ENCODE measurements at places on chromosomes 11 and 22.

DNA sequence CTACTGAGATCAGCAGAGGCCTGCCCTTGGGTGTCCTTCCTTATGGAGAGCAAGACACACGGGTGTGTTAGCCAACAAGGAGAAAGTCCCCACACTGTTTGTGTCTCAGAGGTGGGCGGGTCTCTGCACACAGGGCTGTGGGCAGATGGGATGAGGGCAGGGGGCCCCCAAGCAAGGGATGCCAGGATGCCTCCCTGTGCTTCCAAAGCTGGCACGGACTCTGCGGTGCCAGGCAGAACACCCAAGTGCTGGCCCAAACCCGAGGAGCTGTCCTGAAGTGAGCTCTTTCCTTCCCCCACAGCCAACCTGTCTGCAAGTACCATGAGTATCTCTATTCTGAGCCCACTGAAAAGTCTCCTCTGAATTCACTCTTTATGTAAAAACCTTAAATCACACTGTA, 273.3 kb downstream of the CTTN start:
- no peak for DNase-seq

GRCh38 chr11:44110231-44110679, 14.8 kb downstream of the EXT2 start:
- peak; percentile 54 for DNase-seq

GRCh38 chr11:57566905-57567514, 462 bp downstream of the UBE2L6 start:
- peak; percentile 31 for DNase-seq

- DNase-seq: no peak
These were observed 575.5 kb downstream of the SOX6 start for GRCh38 chr11:15780837-15781236.

DNA sequence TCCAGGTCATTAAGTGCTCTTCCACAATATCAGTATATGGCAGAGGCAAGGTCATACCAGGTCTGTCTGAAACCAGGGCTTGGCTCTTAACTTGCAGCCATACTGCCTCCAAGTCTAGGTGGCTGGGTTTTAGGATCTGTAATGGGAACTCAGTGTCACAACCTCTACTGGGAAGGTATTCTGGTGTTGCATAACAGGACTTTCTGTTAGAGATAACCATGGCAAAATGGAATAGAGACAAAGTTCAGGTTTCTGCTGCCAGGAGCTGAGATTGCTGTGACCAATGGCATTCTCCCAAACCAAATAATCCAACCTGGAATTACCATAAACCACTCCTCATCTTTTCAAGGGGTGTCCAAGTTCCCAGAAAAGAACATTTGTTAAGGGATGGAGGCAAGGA, 6.8 kb upstream of the SAA1 start:
- no peak for DNase-seq

DNA sequence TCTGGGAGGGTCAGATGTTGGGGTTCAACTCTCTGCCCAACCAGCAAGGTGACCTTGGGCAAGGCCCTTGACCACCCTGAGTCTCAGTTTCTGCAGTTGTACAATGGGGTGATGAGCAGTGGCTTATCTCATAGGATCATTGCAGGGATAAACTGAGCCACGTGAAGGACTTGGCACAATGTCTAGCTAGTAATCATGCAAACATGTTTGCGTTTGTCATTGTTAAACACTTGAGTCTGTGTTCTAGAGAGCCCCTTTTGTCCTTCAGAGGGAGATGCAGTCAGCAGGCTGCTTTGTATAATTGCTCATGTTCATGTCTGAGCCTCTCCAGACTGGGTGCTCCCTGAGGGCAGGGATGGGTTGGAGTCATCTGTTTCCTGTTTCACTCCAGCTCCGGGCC, 15.8 kb downstream of the CD82 start:
- DNase-seq: no peak

GRCh38 chr22:50271519-50271970, 1.4 kb upstream of the MAPK11 start:
- DNase-seq: peak; percentile 69

DNA sequence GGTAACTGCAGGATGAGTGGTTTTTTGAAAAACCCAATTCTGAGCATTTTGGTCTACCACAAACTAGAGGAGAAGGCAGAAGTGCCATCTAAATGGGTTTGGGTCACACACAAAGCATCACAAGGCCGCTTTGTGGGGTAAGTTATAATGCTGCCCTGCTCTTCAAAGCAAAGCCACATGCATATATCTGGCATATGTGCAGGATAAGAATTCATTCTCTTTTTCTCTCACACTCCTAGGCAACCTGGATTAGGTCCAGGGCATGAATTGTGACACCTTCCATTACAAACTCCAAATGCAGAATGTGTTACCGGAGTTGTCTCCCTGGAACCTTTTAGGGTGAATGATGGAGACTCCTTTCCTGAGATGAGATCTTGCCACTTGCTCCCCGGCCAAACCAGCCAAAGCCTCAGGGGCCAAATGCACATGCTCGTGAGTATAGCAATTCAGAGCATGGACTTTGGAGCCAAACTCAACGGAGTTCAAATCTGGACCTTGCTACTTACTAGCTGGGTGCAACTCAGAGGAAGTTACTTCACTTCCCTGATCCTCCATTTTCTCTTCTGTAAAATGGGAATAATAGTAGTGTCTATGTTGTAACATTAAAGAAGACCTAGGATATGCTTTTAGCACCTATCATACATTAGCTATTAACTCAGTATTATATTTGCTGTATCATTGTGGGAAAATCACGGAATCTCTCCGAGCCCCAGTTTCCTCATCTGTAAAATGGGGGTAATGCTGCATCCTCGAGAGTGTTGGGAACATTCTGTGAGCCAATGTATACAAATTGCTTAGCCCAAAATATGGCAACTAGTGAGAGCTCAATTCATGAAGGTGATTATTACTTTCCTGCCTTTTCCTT, 96.6 kb downstream of the COMMD9 start:
- no peak for DNase-seq

- no peak for DNase-seq
These were observed 45.0 kb upstream of the FTH1 start for GRCh38 chr11:62012451-62012831.

DNA sequence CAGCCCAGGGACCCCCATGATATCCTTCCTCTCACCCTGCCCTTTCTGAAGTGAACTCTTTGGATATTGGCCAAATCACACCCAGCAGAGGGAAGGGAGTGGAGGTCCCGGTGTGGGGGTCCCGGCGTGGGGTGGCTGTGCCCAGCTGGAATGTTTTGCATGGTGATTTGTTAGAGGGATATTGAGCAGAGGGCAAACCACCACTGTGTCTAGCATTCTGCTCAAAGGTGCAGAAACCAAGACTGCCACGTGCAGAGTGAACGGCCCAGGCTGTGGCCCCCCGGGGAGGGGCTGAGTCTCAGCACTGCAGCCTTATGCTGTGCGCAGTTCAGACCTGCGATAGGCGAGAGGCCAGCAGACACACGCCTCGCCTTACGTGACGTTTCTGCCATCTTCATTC, 7.9 kb upstream of the BID start:
- DNase-seq: no peak

DNA sequence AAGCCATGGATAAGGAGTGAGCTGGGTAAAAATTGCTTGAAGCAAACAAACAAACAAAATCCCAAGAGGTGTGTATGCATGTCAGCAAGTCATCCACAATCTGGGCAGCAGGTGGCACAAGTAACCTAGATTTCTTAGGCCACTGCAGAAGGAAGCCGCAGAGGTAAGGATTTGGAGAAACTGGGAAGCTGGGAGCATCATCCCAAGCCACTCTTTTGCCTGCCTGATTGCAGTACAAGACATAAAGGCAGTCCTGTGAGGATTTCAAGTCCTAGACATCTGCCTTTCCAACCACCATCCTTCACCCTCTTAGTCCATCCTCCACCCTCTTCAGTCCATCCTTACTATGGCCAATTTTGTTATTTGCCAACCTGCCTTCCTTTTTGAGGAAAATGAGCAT, 67.2 kb upstream of the BMAL1 start:
- peak; percentile 77 for DNase-seq

GRCh38 chr11:10490032-10490397, 35.0 kb downstream of the AMPD3 start:
- no peak for DNase-seq

- DNase-seq: no peak
These were observed 967.0 kb upstream of the FAT3 start for GRCh38 chr11:91257667-91258066.

- no peak for DNase-seq
These were observed 93.2 kb downstream of the NAV2 start for GRCh38 chr11:19805827-19806226.

DNA sequence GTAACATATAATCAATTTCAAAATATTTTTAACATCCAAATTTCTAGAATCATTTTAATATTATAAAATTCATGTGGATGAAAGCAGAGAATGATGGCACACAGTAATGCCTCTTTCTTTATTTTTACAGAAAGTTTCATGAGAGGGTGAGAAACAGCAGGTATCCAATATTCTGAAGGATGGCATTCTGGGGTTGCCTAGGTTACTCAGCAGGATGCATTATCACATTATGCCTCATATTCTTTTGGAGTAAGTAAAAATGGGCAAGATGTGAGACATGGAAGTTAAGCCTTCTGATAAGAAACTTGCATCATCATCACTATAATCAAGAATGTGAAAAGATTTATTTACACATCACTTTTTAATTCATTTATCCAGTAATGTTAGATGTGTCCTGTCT, 148.7 kb upstream of the PGR start:
- no peak for DNase-seq

DNA sequence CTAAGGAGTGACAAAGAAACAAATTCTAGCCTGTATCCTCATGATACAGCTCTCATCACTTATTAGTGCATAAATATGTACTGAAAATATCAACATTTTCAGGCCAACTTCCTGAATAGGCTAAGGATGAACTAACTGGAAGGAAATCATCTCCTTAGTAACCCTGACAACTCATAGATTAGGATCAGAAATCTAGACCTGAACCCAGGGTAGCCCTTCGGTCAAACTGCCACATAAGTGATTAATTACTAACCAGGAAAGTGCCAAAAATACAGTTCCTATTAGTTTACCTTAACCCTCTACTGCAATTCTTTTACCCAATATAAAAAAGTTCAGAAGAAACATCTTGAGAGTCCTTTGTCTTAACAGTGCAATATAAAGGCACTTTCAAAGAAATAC, 40.0 kb downstream of the AMBRA1 start:
- DNase-seq: no peak

- no peak for DNase-seq
These were observed 116.8 kb downstream of the ZBTB16 start for GRCh38 chr11:114176321-114176720.

DNA sequence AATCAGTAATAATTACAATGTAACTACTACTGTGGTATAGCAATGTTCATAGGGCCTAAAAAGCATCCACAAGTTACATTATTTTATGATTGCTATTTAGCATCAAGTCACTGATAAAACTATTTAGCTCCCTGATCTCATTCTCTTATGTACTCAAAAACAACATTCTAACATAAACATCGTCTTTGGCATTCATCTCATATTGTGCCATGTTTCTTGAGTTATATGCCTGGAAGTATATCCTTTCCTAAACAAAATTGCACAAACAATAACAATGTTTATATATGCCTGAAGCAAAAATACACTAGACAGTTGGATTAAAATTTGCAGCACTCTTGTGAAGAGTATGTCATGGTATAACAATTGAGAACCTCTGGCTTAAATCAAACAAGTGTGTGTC, 34.1 kb downstream of the HORMAD2 start:
- no peak for DNase-seq

DNA sequence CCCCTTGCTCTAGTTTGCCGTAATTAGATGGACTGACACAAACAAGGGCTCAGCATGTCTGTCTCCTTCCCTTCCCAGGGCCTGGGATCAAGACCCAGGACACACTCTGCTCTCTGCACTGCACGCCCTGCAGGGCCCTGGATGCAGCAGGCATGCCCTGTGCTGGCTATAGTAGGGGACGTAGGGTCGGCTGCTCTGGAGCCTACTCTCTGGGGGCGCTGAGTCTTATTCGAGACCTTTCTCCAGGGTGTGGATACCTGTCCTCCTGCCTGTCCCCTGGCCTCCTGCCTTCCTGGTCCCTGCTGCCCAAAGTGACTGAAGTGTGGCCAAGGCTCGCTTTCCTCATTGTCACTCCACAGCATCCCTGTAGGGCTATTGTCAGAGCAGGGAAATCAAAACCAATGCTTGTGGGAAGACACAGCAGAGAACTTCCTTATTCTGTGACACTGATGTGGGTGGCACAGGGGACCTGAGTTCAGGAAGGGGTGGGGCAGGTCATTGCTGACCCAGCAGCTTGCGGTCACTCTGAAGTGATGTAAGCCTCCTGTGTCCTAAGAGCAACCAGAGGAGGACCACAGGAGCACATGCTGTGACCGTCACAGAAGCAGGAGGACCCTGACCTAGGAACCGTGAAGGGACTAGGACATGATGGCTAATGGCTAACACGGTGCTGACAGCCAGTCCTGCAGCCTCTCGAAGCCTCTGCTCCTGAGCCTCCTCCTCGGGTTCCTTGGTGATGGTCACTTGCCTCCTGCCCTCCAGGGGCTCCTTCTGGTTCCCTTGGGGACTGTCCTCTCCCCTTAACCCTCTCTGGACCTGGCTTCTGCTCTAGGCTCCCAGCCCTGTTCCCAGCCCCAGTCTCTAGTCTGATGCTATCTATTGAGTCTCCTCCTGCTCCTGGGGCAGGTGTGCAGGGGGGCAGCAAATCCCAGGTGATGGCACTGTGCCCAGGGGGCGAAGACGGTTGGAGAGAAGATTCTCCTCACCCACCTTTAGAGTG, 10.3 kb downstream of the APOBEC3A start:
- DNase-seq: no peak

DNA sequence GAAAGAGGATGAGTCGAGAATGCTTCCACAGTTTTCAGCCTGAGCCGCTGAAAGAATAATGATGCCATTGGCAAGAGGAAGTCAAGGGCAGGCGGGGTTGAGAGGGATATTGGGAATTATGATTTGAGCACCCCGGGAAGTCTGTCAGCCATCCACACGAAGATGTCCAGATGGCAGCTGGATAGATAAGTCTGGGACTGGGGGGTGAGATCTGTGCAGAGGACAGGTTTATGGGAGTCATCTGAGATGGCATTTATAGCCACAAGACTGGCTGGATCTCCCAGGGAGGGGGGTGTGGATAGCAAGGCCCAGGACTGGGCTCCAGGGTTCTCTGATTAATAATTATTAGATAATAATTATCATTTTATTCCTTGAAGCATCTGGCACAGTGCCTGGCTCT, 5.1 kb upstream of the STIP1 start:
- DNase-seq: no peak

DNA sequence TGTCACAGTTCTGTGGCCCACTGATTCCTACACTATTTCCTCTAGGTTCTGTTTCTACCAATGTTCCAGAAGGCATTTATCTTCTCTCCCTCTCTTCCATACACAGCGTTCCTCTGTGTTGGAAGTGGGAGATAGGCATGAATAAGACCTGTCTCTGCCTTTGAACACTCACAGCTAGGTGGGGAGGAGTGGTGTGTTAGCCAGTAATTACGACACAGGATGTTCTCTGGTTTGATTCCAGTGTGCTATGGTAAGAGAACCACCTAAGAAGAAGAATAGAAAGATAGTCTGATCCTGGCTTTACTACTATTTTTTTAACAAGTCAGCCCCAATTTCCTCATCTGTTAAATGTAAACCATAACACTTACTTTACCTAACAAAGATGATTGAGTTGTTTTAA, 200.2 kb upstream of the MTMR2 start:
- no peak for DNase-seq

- peak; percentile 78 for DNase-seq
These were observed 576 bp downstream of the TMEM258 start for GRCh38 chr11:61791737-61792309.
